ENCODE measurements at places on chromosomes 11 and 22.

DNA sequence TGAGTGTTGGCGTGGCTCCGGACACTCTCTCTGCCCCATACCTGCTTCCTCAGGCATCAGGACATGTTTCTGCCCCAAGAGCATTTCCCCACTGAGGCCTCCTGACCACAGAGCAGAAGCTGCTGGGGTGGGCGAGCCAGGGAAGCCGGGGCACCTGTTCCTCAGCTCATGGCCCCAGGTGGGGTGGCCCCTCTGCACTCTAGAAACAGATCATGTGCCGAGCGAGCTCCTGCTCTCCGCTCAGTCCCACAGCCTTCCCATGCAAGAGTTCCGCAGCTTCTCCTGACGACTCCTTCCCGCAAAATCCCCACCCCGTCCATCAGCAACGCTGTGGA lies 22.4 kb upstream of the PANX2 start:
- no peak for DNase-seq

DNA sequence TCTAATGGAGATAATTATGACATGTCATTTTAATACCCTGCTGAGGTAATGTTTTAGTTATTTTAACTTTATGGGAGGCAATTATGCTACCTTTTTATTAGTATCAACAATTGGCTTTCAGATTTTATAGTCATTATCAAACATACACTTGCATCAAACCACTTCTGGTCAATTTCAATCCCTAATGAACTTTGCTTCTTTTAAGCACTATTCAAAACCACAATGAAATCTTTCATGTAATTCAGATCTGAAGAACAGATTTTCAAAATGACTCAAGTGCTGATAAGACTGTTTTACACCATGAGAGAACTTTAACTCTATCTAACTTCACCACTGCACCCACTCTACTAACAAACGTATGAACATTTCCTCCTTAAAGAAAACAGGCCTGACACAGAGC lies 25.9 kb upstream of the CCDC34 start:
- no peak for DNase-seq

DNA sequence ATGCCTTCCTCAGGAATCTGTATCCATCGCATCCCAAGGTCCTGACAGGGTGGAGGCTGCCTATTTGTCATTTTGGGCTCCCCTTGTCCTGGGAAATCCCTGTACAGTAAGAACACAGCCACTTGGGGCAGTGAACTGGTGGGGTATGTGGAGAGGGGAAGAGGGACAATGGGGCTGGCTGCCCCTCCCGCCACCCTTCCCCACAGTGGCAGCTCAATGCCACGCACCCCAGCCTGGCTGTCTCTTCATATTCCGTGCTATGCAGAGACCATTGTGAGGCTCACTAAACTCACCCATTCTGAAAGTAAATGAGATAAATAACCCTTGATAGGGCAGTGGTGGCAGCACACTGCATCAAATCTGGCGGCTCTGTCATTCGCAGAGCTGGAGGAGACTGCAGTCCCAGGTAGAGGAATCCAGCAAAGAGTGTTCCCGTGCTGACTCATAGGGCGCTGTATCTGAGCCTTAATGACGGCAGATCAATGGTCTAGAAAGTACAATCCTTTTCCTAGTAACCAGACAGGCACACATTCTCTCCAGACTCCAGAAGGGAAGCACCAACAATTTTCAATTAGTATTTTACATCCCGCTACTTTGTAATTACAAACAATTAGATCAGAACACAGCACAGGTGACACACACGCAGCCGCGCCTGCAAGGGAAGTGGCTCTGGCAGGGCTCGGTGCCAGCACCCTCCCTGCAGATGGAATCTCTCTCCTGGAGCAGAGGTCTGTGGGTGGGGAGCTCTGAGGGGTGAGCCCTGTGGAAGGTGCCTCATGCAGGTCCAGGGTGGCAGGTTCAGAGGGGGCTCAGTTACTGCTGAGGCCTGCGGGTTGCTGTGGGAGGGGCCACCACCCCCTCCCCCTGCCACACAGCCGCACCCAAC lies 167.9 kb upstream of the B3GAT1 start:
- no peak for DNase-seq

DNA sequence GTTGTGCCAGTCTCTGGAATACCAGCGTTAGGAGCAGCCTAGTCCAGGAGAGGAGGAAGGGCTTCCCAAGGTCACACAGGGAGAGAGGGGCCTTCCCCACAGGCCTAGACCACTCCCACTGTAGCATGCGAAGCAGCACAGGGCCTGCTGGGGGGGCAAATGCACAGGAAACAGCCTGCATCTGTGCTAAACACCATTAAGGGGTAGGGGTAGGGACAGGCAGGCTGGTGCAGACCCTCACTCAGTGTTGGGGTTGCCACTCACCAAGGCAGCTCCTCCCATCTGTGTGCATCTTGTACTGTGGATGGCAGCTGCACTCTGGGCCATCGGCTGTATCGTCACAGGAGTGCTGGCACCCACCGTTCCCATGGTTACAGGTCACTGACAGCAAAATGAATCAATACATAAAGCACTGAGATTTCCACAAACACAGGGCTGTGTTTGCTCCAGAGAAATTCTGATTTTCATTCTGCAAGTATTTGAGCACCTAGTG lies 24.9 kb downstream of the SCUBE2 start:
- DNase-seq: no peak

- DNase-seq: no peak
Measured at GRCh38 chr11:119483341-119483880, 60.4 kb upstream of the THY1 start.

GRCh38 chr22:27252282-27253049 lies 549.1 kb downstream of the MN1 start:
- DNase-seq: no peak

DNA sequence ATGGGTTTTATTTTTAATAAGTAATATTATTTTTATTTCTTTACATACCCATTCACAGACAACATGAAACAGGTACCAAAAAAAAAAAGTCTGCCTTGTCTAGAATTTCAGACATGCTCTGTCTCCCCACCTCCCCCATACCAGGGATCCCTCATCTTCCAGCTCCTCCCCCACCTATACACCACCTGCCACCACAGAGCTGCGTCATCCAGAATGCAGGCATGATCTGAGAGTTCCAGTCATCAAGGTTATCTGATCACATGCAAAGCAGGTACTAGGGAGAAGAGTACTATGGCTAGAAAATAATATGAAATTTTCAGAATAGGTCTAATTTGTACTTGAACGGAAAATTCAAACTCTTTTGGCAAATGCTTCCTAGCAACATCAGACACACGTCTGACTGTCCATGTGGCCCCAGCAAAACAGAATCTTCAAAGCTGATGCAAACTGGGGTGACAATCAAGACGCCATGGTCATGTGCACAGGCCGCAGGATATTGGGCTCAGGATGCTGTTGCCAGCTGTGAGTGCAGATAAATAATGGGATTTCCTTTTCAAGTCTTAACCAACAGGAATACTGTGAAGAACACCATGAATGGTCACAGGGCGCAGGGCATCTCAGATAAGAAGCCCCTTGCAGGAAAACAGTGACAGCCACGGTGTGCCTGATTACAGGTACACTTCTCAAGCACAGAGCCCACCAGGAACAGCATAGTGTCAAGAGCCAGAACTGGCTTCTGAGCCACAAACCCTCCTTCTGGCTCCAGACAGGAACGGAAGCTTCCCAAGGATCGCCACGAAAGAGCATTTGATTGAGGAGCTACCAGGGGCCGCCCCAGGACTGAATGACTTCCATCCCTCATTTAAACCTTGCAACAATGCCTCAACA lies 169.5 kb downstream of the EFCAB6 start:
- no peak for DNase-seq

GRCh38 chr11:70538641-70539359 lies 140.5 kb downstream of the CTTN start:
- no peak for DNase-seq

DNA sequence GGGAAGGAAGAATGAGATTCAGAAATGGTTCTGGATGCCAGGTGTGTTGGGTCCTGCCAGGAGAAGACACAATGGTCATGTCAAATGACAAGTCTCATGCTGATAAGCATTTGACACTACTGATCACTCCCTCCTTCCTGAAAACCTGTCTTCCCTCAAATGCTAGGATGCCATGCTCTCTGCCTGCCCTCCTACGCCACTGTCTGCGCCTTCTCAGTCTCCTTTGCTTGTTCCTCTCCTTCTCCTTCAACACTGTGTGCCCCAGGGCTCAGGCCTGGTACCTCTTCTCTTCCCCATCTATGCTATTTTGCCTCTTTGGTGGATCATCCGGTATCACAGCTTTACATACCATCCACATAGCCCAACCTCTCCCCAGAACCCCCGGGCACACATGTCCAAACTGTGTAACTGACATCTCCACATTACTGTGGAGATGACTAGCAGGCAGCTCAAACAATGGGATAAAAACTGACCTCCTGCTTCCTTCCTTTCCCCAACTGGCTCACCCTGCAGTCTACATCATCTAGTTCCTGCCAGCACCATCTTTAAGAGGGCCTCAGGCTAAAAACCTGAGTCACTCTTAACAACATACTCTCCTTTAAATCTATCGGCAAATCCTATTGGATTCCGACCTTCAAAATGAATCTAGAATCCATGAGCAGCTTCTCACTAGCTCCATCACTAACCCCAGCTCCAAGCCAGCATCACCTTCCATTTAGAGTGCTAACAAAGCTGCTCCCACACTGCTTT lies 8.2 kb downstream of the AP1B1 start:
- DNase-seq: no peak

- DNase-seq: no peak
Measured at GRCh38 chr11:94169516-94169915, 40.9 kb downstream of the PANX1 start.

DNA sequence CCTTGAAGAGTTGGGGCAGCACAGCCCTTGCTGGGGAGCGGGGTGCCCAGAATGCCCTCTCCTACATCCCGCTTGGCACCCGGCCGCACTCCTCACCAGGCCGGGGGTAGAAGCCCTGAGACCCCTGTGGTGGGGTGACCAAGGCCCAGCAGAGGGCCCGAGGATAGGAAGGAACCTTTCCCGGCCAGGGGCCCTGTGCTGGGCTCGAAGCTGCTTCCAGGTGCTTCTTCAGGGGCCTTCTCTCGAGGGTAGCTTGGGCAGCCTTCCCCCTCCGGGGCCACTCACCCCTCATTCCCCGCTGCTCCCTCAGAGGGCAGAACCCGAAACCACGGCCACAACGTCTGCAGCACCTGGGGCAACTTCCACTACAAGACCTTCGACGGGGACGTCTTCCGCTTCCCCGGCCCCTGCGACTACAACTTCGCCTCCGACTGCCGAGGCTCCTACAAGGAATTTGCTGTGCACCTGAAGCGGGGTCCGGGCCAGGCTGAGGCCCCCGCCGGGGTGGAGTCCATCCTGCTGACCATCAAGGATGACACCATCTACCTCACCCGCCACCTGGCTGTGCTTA lies 752 bp downstream of the MUC2 start:
- no peak for DNase-seq

DNA sequence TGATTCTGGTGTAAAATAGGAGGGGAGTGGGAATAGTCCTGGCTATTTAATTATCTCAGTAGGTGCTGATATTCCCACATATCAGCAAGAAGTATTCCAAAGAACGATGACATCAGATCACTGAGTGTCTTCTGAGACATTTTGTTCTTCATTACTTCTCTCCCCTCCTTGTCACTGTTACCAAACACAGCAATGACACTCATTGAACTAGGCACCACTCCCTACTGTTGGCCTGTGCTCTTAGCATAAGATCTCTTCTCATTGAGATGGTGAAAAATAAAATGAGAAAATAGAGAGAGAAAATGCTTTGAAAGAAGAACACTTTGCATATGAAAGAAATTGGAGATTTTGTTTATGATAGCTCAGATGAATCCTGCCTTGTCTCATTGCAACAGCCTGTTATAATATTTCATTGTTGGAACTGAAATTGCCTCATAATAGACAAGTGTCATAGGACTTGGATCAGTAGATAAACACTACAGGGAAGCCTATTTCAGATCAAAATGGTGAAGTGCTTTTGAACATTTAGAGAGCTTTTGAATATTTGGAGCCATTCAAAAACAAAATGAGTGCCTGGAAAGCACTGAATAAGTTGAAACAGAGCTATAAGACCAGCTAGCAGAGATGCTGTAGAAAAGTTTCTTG lies 11.3 kb upstream of the ETS1 start:
- DNase-seq: no peak

- DNase-seq: no peak
Measured at GRCh38 chr11:44306052-44306917, 3.7 kb downstream of the ALX4 start.

- DNase-seq: no peak
Measured at GRCh38 chr11:95339086-95339901, 108.3 kb upstream of the SESN3 start.

- DNase-seq: no peak
Measured at GRCh38 chr11:42049650-42050049, 590.2 kb upstream of the LRRC4C start.

DNA sequence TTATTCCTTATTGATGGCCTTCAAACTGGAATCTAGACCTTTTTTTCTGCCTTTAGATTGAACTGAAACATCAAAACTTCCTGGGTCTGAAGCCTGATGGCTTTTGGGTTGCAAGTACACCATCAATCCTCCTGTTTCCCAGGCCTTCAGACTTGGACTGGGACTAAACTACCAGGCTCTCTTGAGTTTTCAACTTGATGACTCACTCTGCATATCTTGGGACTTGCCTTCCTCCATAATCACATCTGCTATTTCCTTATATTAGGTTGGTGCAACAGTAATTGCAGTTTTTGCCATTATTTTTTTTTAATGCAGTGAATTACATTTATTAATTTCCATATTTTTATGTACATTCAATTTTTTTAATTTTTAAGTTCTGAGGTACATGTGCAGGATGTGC lies 7.0 kb downstream of the OR51B5 start:
- DNase-seq: no peak

- peak; percentile 52 for DNase-seq
Measured at GRCh38 chr11:66868726-66869566, 12.1 kb downstream of the LRFN4 start.

DNA sequence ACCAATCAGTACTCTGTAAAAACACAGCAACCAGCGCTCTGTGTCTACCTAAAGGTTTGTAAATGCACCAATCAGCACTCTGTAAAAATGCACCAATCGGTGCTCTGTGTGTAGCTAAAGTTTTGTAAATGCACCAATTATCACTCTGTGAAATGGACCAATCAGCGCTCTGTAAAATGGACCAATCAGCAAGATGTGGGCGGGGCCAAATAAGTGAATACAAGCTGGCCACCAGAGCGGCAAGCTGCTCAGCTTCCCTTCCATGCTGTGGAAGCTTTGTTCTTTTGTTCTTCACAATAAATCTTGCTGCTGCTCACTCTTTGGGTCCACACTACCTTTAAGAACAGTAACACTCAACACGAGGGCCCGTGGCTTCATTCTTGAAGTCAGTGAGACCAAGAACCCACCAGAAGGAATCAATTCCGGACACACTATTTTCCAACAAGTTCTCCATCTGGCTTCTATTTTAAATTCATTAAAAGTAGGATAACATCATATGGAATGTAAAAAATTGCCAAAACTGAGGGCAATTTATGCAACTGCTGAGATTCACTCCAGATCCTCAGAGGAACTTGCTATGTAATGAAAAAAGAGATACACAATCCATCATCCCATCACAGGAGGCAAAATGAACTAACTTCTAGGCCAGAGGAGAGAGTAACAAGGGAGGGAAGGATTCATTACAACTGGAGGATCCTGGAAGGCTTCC lies 3.1 kb upstream of the PANX1 start:
- no peak for DNase-seq

- DNase-seq: no peak
Measured at GRCh38 chr11:64611869-64612646, 21.0 kb downstream of the SLC22A12 start.
